ENCODE measurements at places on chromosomes 6 and 20. TPM values are rescaled to one million over a fixed set of nuclear protein-coding genes. Genes with fewer than 3 reads are reported as not detected.

DNA sequence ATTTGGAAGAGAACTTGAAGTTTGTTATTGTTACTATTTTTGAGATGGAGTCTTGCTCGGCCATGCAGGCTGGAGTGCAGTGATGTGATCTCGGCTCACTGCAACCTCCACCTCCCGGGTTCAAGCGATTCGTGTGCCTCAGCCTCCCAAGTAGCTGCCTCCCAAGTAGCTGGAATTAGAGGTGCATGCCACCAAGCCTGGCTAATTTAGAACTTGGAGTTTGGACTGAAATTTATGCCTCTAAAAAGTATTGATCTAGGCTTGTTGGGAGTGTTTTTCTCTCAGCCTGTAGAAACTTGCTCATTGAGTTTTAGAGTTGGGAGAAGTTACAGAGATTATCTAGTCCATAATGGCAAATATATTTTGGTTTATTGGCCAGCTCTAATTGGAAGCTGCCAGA lies 4.1 kb downstream of the ITCH start:
- DNase-seq: no peak

LY6G5B gene
- 0.70 TPM for total RNA-seq

DNA sequence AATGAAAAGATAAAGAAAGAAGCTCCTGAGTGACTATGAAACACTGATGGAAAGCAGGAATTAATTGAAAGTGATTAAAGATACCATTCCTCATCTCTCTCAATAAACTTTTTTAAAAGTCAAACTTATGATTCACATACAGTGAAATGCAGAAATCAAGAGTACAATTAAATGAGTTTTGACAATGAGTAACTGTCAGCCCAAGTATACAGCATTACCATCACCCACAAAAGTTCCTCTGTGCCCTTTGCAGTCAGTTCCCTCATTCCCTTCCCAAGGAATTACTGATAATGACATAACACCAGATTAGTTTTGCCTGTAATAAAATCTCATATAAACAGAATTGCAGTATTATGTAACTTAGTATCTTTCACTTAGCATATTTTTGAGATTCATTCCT lies 44.5 kb downstream of the ATG5 start:
- no peak for DNase-seq

- no peak for DNase-seq
Observed at GRCh38 chr6:26029570-26029856, 57.7 kb upstream of the HFE start.

GRCh38 chr6:45472382-45472781 lies 94.6 kb upstream of the SUPT3H start:
- DNase-seq: no peak

DNA sequence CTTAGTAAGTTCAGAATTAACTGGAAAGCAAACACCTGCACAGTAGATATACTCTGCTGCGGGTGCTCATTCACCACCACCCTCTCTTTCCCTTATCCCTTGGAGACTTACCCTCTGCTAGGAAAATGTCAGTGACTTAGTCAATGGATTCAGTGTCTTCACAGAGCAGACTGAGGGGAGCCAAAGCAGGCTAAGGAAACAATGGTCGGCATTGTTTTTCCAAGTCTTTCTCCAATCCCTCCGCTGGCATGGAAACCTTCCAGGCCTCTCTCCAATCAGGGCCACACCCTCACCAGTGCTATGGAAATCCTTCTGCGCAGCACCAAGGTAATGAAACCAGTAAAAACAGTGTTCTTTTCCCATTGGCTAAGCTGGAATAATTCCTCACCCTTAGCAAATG lies 531.2 kb downstream of the TFAP2B start:
- no peak for DNase-seq

- no peak for DNase-seq
Observed at GRCh38 chr6:79240509-79240908, 6.0 kb upstream of the HMGN3 start.

- no peak for DNase-seq
Observed at GRCh38 chr6:108171291-108171917, 5.6 kb downstream of the NR2E1 start.

DEFB132 gene
- not detected for total RNA-seq

PROCR gene
- total RNA-seq: 19.6 TPM

GRCh38 chr6:50720623-50721022 lies 7.3 kb downstream of the TFAP2D start:
- no peak for DNase-seq

DNA sequence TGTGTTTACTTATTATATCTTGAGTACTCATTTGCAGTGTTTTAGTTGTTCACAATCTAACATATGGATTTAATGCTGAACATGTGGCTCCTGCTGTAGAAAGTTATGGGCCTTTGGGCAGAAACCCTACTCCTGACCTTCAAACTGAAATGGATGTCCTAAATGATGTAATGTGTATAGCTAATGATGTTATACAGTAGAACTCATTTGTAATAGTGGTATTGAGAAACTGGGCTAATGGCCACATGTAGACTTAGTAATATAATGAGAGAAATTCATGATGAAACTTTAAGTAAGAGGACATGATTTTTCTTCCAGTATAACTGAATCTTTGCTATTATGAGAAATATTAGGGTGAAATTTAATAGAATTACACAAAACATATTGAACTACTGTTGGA lies 121.3 kb upstream of the PTPRK start:
- no peak for DNase-seq

CNR1 gene
- total RNA-seq: 7.2 TPM

DNA sequence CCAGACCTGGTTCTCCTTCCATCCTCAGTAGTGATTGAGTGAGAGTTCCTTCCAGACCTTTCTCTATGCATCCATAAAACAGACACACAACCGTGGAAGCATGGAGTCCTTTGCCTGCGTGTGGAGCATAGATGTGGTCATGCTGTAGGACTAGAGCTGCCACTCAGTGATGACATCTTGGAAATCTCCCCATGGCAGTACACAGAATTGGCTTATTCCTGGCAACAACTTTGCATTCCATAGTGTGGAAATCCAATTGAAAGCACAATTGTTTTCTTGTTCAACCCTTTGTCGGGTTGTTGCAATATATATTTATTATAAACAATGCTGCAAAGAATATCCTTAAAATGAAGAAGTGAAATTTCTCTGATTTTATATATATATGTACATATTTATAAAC lies 547.8 kb downstream of the CDH26 start:
- DNase-seq: no peak

DNA sequence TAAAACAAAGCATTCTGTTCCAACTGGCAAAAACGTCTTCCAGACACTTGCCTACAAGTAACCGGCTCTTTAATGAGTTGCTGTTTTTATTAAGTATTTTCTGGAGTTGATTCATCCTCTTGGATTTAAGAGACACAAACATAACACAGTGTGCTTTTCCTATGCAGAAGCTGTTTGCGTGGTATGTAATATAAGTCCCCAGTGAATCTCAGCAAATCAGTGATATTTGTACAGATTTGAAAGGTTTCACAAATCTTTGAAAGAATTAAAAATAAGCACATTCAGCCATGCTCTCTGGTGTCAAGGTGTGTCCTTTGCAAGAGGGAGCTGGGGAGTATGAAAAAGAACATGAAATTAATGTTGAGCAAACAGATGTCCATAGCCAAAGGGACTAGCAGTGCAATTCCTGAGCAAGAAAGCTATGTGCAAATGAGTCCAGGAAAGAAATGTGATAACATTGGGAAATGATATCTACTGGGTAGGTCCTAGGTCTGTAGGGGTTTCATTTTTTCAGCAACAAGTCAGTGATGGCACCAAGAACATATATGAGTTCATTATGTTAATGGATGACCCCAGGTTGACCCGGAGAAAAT lies 170.1 kb upstream of the PHACTR1 start:
- DNase-seq: no peak

- no peak for DNase-seq
Observed at GRCh38 chr20:51148941-51149340, 126.0 kb upstream of the KCNG1 start.

CD24 gene
- 1,390 TPM for total RNA-seq

OR5V1 gene
- not detected for total RNA-seq

SALL4 gene
- total RNA-seq: 0.26 TPM

RIPOR2 gene
- total RNA-seq: 2.4 TPM

- DNase-seq: no peak
Observed at GRCh38 chr6:89559487-89559886, 79.1 kb downstream of the LYRM2 start.

- no peak for DNase-seq
Observed at GRCh38 chr6:116766506-116767176, 1.1 kb upstream of the FAM162B start.

TMC2 gene
- 0.19 TPM for total RNA-seq

DNA sequence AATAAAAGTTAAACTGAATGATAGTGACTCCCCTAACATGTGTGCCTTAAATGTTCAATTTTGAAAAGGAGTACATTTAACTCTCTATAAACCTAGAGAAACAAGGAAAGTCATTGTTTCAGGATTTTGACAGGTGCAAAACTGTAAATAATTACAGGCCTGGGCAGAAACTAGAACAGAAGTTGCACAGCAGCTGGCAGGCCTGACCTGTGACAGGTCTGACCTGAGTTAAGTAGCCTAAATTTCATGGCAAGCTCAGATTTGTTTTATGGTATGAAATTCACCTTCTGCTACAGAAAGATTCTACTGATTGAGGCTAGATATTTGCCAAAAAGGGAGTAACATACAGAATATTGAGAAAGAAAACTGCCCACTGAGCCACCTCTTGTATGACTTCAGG lies 166.1 kb downstream of the CDKAL1 start:
- no peak for DNase-seq

GRCh38 chr20:24656391-24656790 lies 187.0 kb downstream of the SYNDIG1 start:
- no peak for DNase-seq

TBX18 gene
- 0.15 TPM for total RNA-seq

- no peak for DNase-seq
Observed at GRCh38 chr6:36239774-36240173, 30.1 kb upstream of the PNPLA1 start.

SAPCD1 gene
- 0.45 TPM for total RNA-seq

DNA sequence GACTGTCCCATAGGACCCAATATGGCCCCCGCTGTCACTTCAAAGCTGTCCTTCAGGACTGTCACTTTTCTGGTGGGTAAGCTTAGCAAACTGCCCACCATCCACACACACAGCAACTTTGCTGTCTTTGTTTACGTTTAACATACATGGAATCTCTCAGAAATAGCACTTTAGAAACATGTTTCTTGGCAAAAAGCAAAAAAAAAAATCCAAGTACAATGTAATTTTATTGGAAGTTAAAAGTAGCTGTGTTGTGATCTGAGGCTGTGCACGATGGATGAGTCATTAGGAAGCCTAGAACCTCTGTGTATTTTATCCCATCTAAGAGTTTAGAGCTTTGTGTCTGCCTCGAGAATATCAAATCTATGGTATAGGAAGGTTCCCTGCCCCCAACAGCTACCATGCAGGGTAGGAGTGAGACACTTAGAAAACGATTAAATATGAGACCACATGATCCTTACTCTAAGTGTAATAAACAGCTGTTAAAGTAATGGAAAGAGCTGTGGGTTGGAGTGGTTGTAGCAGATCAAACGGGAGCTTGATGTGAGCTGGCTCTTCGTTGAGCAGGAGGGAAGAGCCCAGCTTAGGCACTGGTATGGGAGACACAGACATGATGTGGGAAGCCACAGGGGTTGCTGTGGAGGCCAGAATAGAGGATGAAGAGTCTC lies 119.5 kb downstream of the PLEKHG1 start:
- DNase-seq: no peak

DNA sequence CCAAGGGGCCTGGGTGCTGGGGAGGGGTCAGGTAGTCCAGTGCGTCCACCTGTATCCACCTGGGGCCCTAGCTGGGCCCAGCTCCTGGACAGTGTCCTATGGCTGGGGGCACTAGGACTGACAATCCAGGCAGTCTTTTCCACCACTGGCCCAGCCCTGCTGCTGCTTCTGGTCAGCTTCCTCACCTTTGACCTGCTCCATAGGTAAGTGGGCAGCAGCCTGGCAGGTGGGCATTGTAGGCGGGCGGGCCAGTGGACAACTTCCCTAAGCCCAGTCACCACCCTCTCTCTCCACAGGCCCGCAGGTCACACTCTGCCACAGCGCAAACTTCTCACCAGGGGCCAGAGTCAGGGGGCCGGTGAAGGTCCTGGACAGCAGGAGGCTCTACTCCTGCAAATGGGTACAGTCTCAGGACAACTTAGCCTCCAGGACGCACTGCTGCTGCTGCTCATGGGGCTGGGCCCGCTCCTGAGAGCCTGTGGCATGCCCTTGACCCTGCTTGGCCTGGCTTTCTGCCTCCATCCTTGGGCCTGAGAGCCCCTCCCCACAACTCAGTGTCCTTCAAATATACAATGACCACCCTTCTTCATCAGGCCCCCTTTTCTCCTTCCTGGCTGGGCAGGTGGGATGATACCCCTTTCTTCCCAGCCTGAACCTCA lies 584 bp downstream of the C20orf141 start:
- DNase-seq: no peak

EPHA7 gene
- 0.11 TPM for total RNA-seq

LHFPL5 gene
- not detected for total RNA-seq

DNA sequence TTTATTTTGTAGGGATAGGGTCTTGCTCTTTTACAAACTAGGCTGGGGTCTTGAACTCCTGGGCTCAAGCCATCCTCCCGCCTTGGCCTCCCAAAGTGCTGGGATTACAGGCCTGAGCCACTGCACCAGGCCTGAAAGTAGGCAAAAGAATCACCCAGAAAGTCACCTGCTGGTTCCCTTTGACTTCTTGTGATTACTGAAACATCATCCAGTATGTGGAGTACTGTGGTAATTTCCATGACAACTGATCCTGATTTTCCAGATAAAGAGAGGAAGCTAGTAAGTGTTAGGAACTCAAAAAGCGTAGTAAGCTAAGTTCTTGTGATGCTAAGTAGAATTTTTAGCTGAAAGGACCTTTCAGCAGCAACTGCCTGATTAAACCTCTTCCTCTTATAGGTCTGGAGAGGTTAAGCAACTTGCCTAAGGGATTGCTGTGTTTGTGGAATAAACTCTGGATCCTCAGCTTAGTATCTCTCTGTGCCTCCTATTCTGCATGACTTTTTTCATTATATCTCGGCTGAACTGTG lies 16.8 kb downstream of the RALY start:
- DNase-seq: no peak

HMGCLL1 gene
- total RNA-seq: 0.61 TPM

DNA sequence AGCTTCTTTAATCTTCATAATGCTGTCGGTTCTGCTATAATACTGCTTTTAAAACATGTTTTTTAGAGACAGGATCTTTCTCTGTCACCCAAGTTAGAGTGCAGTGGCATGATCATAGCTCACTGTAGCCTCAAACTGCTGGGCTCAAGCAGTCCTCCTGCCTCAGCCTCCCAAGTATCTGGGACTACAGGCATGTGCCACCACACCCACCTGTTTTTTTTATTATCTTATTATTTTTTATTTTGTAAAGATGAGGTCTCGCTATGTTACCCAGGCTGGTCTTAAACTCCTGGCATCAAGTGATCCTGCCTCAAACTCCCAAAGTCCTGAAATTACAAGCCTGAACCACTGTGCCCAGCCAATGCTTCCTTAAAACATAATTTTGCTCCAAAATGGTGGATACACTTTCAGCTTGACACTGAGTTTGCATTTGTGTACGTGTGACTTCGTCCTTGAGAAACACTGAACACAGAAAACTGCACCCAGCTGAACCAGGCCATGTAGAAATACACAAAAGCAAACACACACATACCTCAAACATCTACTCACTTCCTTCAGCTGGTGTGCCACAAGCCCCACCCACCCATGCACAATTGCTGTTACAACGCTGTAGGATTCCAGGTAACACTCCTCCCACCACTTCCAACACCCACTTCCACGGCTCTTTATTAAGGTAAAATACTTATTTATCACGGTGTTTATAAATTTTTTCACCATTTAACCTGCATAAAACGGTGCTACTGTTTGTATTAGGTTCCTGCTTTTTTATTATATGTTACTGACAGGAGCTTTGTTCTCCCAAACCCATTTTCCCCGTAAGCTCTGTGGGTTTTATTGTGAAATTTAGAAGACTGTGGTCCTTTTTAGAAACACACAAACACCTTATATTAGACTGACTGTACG lies 109.1 kb downstream of the TSHZ2 start:
- no peak for DNase-seq

GRCh38 chr6:83860782-83861495 lies 1.4 kb downstream of the CYB5R4 start:
- DNase-seq: no peak
